ENCODE measurements at places on chromosomes 3 and 15.

DNA sequence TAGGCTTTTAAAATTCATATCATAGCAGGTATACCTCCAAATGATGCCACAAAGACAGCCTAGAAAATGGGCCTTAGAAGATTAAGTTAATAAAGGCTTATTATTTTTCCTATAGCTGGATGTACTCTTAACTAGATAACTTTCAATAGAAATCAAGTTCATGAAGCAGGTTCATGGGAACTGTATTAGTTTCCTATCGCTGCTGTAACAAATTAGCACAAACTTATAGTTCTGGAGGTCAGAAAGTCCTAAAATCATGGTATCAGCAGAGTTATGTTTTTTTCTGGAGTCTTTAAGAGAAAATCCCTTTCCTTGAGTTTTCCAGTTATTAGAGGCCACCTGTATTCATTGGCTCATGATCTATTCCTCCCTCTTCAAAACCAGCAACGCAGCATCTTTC lies 269.9 kb downstream of the TIGIT start:
- DNase-seq = no peak

DNA sequence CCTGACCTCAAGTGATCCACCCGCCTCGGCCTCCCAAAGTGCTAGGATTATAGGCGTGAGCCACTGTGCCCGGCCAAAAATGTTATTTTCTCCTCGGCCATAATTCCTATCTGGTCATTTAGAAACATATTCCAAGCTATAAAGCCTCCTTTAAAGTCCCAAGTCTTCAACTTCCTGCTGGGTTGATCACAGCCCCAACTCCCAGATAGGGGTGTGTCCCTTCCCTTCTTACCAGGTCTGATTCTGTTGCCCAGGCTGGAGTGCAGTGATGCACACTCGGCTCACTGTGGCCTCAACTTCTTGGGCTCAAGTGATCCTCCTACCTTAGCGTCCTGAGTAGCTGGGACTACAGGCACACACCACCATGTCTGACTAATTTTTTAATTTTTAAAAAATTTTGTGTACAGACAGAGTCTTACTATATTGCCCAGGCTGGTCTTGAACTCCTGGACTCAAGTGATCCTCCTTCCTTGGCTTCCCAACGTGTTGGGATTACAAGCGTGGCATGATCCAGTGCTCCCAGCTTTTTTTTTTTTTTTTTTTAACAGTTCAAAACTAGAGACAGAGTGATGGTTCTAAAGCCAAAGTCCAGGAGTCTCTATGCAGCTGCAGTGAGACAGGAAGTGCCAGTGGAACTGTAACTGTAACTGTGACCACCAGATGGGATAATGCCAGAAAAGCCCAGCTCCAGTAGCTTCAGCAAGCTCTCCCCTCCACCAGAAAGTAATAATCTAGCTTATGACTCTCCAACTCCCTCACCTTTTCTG lies 8.2 kb upstream of the PRKAR2A start:
- DNase-seq = peak; percentile 14

- peak; percentile 21 for DNase-seq
Observed at GRCh38 chr3:139794469-139795265, 116.9 kb upstream of the NMNAT3 start.

DNA sequence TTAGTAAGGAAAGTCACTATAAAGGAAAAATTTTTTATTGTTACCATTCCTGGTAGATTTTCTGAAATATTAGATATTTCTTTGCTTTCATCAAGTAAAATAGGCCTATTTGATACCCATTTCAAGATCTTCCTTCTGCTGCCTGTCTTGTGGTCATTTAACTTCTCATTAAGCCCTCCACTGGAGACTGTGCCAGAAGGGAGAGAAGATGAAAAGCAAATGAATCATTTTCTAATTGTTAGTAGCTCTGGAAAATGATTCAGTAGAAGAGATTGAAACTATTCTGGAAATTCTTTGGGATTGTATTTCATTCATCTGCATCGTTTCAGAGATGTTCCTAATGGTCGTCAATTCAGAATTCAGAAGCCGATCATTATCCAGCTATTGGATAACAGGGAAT lies 3.2 kb downstream of the KCTD6 start:
- no peak for DNase-seq

GRCh38 chr15:89136818-89137772 lies 48.8 kb downstream of the ABHD2 start:
- no peak for DNase-seq

GRCh38 chr3:62436785-62437184 lies 63.4 kb upstream of the FEZF2 start:
- no peak for DNase-seq

DNA sequence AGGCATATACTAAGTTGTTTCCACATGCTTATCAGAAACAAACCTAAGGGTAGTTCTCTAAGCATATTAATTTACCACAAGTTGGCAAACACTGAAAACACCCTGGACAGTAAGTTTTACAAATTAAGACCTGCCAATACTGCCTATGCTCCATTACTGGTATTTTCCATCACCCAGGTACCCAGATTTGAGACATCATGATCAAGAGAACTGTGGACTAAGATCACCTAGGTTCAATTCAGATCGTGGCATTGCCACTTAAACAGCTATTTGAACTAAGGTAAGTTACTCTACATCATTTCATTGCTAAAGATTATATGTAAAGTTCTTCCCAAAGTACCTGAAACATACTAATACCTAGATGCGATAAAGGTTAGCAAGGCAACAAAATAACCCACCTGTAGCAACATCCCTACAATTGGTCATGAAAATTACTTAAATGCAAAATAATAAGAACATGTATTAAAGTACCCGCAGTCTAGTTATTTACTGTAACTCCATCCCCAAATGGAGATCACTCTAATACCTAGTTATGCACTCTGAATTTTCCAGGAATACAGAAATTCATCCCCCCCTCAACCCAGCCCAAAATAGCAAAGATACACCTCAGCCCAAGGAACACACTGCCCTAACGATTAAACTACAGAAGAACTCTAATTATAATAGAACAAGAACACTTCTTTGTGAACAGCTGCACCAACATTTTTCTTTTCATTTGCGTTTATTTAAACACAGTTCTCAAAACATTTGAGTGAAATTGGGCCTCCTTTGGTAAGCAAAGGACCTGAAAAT lies 21.6 kb downstream of the TRA2B start:
- no peak for DNase-seq

Data from OCI-M1 (cell line).